ENCODE measurements at places on chromosomes 11 and 22.
A peak's percentile ranks its signal among the peaks of the same experiment; 100 is the strongest.

- DNase-seq: peak; percentile 11
These were observed 17.4 kb upstream of the PRAME start for GRCh38 chr22:22576244-22576988.

DNA sequence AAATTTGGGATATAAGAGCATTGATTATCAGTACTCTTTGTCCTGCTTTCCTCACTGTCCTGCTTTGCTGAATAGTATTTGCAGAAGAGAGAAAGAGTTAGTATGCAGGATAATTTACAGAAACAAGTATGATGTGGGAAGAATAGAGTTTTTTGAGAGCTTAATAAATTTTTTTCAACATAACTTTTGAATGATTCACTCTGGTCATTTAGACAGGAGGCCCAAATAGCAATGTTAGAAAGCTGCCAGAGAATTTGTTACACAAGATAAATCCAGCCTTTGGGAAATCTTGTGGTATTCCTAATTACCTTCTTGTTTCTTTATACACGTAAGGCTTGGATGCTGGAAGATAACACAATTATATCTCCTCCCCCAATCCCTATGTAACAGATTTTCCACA is 484.6 kb downstream of the CNTN5 start:
- DNase-seq: no peak

- no peak for DNase-seq
These were observed 116.7 kb downstream of the KCNQ1OT1 start for GRCh38 chr11:2582946-2583604.

- no peak for DNase-seq
These were observed 31.3 kb downstream of the ATP6V1E1 start for GRCh38 chr22:17597217-17597616.

GRCh38 chr11:22479971-22480720 is 142.0 kb downstream of the SLC17A6 start:
- no peak for DNase-seq

- no peak for DNase-seq
These were observed 6.3 kb downstream of the ALDH3B2 start for GRCh38 chr11:67668192-67668551.

DNA sequence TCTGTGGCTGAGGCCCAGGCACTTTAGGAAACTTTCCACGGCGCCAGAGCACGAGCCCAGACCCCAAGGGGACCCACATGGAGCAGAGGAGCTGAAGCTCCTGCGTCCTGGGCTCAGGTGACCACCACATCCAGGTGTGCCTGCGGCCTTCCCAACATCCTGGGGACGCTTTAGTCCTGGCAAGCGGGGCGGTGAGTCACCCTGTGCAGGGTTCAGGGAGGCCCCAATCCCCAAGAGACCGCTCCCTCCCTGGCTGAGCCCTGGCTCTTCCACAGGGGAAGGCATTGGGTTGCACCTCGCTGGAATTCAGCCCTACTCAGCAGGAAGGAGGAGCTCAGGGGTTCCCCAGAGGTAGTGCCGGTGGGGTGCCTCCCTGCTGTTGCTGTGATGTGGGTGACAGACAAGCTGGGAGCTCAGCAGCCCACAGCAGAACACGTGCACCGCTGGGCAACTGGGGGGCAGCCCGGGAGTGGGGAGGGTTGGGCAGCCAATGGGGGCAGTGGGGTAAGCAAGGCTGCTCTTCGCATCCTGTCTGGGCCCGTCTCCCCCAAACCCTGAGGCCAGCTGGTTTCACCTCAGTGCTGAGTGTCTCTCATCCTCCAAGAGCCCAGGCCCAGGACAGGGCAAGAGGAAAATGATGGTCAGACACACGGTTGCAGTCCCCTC is 802.8 kb downstream of the BRD1 start:
- DNase-seq: no peak

Data from stimulated activated CD8-positive, alpha-beta memory T cell treated with anti-CD3 and anti-CD28 coated beads, Interleukin-4, amount 100 ng/mL, for 24 hours (primary cell).